Subcutaneous adipose tissue (tissue), 4 donors: ENCODE measurements at places on chromosomes 7 and 10. TPM values are rescaled to one million over a fixed set of nuclear protein-coding genes. Genes with fewer than 3 reads are reported as not detected.

Gene VSIR
- 103 TPM for total RNA-seq

Gene IL6
- 2.3 TPM for total RNA-seq

Gene ZNHIT1
- total RNA-seq: 115 TPM

Gene SPDYE3
- not detected for total RNA-seq

Gene IRF5
- 17.0 TPM for total RNA-seq

Gene ZNF804B
- not detected for total RNA-seq

Gene SPOCK2
- total RNA-seq: 3.1 TPM

Gene MALRD1
- 2.6 TPM for total RNA-seq

Gene CXCL12
- 76.6 TPM for total RNA-seq

Gene SLC39A12
- not detected for total RNA-seq

Gene UCN3
- not detected for total RNA-seq

Gene CCDC172
- not detected for total RNA-seq

Gene AKR1D1
- total RNA-seq: not detected

Gene FAM131B
- 0.19 TPM for total RNA-seq

Gene ELN
- 137 TPM for total RNA-seq

Gene MRPL32
- 59.0 TPM for total RNA-seq

Gene NANOS1
- total RNA-seq: 14.3 TPM

Gene ACSM6
- total RNA-seq: not detected

Gene CLCN1
- total RNA-seq: not detected

Gene CDC14C
- total RNA-seq: not detected

Gene CTTNBP2
- 10.1 TPM for total RNA-seq

Gene CNPY1
- not detected for total RNA-seq

Gene NKX1-2
- total RNA-seq: not detected

Gene ARMC10
- 35.4 TPM for total RNA-seq

Gene TMEM139
- 11.9 TPM for total RNA-seq

Gene EPC1
- total RNA-seq: 36.4 TPM

Gene JCAD
- 112 TPM for total RNA-seq

Gene DRGX
- total RNA-seq: not detected

Gene FANK1
- 0.44 TPM for total RNA-seq

Gene MMP21
- total RNA-seq: 0.51 TPM

Gene FFAR4
- total RNA-seq: 1.8 TPM

Gene SPDYE9
- total RNA-seq: not detected

Gene TRIL
- 0.65 TPM for total RNA-seq

Gene CALML3
- total RNA-seq: not detected

Gene RGR
- not detected for total RNA-seq

Gene PDLIM1
- 89.8 TPM for total RNA-seq

Gene AMZ1
- 0.22 TPM for total RNA-seq

Gene PRKCQ
- 0.98 TPM for total RNA-seq

Gene KLF14
- 0.33 TPM for total RNA-seq

Gene CREB5
- total RNA-seq: 12.4 TPM

Gene ASB4
- 0.34 TPM for total RNA-seq

Gene COMMD3
- total RNA-seq: 38.3 TPM

Gene MAP3K8
- 41.1 TPM for total RNA-seq

Gene CYP3A4
- total RNA-seq: 1.3 TPM

Gene RRP12
- 13.9 TPM for total RNA-seq

Gene MDH2
- total RNA-seq: 45.0 TPM

Gene AZGP1
- total RNA-seq: 31.5 TPM

Gene PPP1R9A
- total RNA-seq: 9.5 TPM
